ENCODE measurements at places on chromosomes 7 and 10.

DNA sequence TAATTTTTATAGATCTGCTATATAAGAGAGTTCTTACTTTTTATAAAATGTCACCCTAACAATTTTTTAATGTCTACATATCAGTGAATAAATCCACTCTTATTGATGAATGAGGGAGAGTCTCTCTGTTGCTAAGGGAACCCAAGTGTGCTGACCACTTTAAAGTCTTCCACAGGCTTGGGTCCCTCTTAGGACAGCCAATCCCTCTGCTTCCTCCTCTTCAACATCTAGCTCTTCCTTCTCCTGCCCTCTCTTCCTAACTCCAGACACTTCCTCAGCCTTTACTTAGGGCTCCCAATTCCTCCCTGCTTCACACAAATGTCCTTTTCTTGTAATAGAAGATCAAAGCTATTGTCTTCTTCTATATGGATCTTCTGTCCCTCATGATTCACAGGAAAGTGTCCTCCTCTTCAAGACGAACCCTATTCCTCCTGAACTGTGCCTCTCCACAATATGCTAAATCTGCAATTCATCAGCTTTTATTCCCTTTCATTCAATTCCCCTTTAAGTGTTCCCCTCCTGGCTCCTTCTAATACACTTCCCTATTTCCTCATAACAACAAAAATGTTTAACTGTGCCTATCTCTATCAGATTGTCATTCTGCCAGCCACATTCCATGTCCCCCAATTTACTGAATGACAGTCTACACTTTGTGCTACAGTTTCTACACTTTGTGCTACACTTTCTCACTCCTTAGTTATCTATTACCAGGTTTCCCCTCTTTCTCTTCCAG lies 37.7 kb downstream of the CDK6 start:
- DNase-seq = no peak

DNA sequence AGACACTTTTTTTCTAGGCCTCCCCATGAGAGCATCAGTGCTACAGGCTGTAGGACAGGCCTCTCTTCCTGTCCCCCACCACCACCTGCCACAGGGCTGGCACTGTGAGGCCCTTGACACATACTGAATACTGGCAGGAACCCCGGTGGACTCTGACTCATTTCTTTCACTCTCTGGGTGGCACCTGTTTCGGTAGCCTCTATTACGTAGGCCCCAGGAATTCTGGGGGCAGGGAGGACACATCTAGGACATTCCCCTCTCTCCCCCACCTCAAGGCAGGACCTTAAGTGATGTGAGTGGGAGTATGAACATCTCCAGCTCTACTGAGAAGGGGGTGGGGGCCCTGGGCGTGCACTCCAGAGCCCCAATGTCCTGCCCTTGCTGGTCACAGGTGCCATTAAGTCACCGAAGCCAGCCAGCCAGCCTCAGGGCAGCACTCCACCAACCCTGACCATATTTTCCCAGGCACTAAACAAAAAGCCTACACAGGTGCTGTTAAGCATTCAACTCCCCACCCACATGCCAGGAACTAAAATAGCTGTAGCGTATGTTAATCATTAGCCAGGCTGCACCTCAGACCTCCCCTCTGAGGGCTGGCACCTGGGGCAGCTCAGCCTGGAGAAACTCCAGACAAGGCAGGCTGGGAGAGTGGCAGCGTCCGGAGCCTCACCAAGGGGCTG lies 8.9 kb downstream of the ANXA11 start:
- peak; percentile 72 for DNase-seq

DNA sequence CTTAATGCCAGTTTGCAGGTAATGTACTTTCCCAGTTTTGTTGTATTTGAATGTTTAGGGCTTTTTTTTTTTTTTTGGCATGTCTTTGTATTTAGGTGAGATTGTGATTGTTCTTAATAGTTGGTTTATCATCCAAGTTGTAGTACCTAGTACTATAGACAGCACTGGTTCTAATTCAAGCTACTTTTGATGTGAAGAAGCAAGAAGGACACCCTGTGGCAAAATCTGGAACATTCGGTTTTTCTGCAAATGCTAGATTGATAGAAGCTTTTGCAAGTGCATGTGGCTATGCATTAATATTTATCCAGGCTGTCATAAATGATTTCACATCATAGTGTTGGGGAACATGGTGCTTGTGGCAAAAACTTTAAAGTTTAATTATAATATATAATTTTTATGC lies 248.9 kb downstream of the FOXP2 start:
- no peak for DNase-seq

GRCh38 chr10:6400331-6400730 lies 179.7 kb downstream of the PRKCQ start:
- DNase-seq = no peak

DNA sequence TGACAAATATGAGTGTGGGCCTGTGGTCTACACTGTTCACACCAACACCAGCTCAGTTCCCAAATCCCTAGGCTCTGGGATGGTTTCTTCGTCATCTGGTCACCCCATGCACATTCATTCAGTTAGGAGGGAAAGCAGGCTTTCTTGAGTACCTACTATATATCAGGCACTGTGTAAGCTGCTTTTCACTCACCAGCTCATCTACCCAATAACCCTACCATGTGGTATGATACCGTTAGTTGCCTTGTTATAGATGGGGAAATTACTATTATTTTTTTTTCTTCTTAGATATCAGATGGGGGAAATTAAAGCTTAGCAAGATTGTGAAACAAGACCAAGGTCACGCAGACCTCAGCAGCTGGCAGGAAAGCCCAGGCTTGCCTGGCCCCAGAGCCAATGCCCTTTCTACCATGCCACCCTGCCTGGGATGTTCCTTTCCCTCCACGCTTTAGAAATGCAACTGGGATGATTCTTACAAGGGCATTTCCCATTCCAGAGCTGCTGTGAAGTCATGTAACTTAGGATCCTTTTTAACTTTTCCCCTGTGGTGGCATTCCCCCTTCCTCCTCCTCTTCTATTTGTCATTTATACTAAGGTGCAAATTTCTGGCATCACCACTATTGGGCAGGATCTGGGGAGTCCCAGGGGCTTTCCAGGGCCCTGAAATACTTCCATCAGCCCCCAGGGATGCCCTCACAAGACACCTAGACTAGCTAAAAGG lies 93.1 kb upstream of the EFCAB10 start:
- DNase-seq = no peak

DNA sequence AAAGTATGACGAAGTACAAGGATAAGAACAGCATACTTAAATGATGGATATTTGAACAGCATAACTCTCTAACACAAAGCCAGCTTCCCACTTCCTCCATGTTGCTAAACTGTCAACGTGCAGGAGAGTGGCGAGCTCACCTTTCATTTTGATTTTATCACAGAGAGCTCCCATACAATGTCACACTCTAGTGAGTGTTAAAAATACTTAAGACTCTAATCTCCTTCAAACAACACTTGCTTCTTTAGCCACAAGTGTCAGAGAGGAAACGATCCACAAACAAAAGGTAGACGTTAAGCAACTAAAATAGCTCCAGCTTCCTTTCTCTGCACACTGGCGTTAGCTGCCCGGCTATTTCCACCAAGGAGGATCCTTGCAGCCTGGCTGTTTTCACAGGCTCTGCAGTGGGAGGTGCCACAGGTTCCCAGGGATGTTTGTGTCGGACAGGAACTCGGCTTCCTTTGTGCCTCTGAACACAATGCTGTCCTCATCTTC lies 194.6 kb downstream of the COBL start:
- DNase-seq = no peak

GRCh38 chr7:114944745-114945625 lies 23.1 kb downstream of the MDFIC start:
- DNase-seq = no peak

- DNase-seq = no peak
Observed at GRCh38 chr10:131811630-131812403, 89.0 kb upstream of the PPP2R2D start.

DNA sequence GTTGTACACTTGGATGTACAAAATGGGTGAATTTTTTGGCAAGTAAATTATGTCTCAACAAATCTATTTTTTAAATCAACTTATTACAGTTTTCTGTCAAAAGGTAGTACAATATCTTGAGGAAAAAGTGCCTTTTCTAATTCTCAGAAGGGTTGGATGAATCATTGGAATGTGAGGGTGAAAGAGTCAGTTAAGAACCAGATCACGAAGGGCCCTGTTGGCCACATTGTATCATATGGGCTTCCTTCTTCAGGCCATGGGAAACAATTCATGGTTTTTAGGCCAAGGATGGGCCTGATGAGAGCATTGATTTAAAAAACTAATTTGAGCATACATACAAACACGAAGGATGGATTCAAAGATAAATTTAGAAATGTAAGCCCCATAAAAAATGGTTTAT lies 503.7 kb downstream of the TNS3 start:
- no peak for DNase-seq

DNA sequence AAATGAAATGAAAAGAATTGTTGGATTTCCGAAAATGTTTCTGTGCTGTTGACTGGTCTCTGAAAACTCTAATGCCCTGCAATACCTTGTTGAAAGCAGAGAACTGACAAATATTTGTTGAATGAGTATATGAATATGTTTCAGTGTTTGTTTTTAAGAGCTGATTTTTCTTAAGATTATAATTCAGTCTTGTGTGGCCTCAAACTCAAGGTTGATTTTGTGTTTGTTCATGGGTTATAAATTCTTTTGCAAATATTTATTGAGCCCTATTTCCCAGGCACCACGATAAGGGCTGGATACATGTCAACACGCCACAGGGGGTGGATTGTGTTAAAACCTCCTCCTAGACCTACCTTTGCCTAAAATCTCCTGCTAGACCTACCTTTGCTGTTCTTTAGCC lies 203.9 kb upstream of the PLPP4 start:
- no peak for DNase-seq

DNA sequence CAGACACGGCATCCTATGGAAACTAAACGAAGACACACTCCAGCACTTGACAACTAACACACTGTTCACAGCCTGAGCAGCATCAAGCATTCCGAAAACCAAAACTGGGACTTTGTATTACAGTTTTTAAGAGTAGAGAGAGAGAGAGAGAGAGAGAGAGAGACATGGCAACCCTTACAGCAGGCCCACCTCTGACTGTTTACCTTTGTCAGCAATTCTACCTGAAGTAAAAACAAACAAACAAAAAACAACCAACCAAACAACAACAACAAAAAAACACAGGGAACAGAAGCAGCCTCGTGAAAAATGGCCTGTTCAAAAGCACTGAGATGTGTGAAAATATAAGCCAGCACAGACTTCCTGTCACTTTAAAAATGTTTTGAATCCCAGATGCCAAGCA lies 118.0 kb downstream of the SPAG6 start:
- no peak for DNase-seq

- no peak for DNase-seq
Observed at GRCh38 chr7:83695128-83695960, 46.4 kb upstream of the SEMA3E start.

GRCh38 chr10:103692952-103693811 lies 162.2 kb downstream of the SH3PXD2A start:
- no peak for DNase-seq

- DNase-seq = no peak
Observed at GRCh38 chr10:12487366-12487765, 138.0 kb downstream of the CAMK1D start.

GRCh38 chr10:18421726-18422293 lies 229.6 kb downstream of the NSUN6 start:
- DNase-seq = no peak

GRCh38 chr10:16182144-16182543 lies 254.7 kb upstream of the PTER start:
- DNase-seq = no peak

DNA sequence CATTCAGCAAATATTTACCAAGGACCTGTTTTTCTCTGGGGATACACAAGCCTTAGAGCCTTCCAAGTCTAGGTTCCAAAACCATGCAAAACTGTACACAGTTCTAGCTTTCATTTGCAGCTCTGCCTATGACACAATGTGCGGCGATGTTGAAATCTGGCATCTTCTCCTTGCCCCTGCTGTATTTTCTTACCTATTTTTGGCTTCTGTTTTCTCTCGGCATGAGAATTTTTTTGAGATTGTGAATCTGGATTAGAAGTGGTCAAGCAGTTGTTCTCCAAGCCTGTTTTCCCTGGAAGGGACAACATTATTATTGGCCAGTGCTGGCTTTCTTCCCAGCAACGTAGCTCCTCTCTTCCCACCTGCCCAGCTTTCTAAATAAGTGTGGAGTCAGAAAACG lies 176.3 kb downstream of the CREB5 start:
- no peak for DNase-seq

- DNase-seq = no peak
Observed at GRCh38 chr10:131862548-131862947, 38.3 kb upstream of the PPP2R2D start.

DNA sequence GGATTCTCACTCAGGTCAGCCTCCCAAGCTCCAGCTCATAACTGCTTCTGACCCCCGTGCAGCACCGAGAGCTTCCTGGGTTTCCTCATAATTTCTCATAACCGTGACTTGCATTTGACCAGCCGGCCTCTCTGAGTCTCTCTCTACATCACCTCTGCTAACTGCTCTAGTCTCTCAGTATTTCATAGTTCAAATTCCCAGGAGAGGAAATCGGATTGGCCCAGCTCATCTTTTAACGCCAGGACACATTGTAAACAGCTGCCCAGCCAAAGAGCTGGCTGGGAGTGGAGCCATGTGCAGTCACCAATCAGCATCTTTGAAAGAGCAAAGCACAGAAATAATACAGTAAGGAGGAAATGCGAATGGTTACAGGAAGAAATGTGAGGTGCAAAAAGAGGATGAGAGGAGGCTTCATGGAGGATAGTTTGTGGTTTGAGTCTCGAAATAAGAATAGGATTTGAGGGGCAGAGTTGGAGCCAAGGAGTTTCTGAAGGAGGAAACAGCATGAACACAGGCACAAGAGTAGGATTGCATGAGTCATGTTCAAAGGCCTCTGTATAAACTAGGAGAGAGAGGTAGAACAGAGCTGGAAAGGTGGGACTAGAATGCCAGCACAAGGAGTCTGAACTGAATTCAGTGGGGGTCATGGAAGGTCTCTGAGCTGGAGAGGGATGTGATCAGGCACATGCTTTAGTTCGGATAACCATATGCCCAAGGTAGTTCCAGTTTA lies 15.2 kb upstream of the LBX1 start:
- no peak for DNase-seq

GRCh38 chr7:55207436-55208125 lies 157.6 kb upstream of the LANCL2 start:
- no peak for DNase-seq

DNA sequence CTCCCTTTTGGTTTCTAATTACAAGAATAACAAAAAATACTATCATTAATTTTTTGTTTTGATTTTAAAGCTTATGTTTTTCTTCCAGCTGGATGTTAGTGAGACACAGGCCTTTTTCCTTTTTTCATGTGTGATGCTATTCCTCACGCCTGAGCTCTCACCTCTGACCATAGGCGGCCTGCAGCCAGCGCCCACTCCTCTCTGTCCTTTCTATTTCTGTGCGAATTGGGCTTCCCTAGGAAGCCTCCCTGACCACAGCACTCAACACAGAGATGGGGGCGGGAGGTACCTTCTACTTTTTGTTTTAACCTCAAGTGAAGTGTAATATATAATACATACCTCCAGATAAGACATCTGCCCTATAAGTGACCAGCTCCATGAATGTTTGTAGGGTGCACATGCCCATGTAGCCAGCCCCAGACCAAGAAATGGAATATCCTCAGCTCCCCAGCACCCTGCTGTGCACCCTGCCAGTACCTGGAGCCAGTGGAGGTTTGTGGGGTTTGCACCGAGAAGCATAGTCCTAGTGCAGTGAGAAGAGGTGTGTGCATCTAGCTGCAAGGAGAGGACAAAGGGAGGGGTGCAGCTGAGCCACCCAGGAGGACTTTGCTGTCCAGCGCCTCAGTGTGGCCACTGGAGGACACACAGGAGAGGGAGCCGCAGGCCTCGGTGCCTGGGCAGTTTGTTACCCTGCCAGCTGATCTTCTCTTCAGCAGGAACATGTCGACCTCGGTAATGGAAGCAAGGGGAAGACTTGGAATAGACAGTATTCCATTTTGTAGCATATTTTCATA lies 38.5 kb downstream of the BNIP3 start:
- DNase-seq = no peak

- no peak for DNase-seq
Observed at GRCh38 chr7:47493976-47494911, 87.7 kb downstream of the TNS3 start.

Measured in cerebellar nuclear complex (tissue), 1 donor.